ENCODE measurements at places on chromosomes 7 and 10. TPM values are rescaled to one million over a fixed set of nuclear protein-coding genes. Genes with fewer than 3 reads are reported as not detected.

The SFTPD gene
- total RNA-seq, result not detected

The ABCC2 gene
- 0.89 TPM for total RNA-seq

The UTF1 gene
- total RNA-seq, result not detected

The GTF2IRD1 gene
- 23.2 TPM for total RNA-seq

The LAMB4 gene
- 0.05 TPM for total RNA-seq

The CFAP58 gene
- 0.30 TPM for total RNA-seq

The GHRHR gene
- not detected for total RNA-seq

The BAZ1B gene
- total RNA-seq, result 48.7 TPM

The SPDYE9 gene
- not detected for total RNA-seq

The LOXL4 gene
- total RNA-seq, result 240 TPM

The GPER1 gene
- 1.6 TPM for total RNA-seq

The FAM25C gene
- not detected for total RNA-seq

The WDR86 gene
- total RNA-seq, result 8.6 TPM

The LEP gene
- total RNA-seq, result not detected

The FAM149B1 gene
- 32.4 TPM for total RNA-seq

The AGK gene
- 23.8 TPM for total RNA-seq

The GSTO2 gene
- 2.6 TPM for total RNA-seq

The PON2 gene
- total RNA-seq, result 120 TPM

The TBL2 gene
- 120 TPM for total RNA-seq

The OLAH gene
- total RNA-seq, result 0.30 TPM

The PLAC9 gene
- 2.6 TPM for total RNA-seq

The CYP3A4 gene
- total RNA-seq, result not detected

The NUTM2B gene
- under 0.01 TPM for total RNA-seq

The SLC25A13 gene
- 15.9 TPM for total RNA-seq

The UNCX gene
- not detected for total RNA-seq

The TMEM140 gene
- total RNA-seq, result 3.3 TPM

The OPN1SW gene
- total RNA-seq, result not detected

The TBC1D12 gene
- 12.4 TPM for total RNA-seq

The COL1A2 gene
- total RNA-seq, result 7,304 TPM

The GRM8 gene
- total RNA-seq, result not detected

The NYAP1 gene
- 0.83 TPM for total RNA-seq

The SEC31B gene
- total RNA-seq, result 3.2 TPM

The TMEM273 gene
- total RNA-seq, result not detected

The SLC18A3 gene
- total RNA-seq, result not detected

The ABCB1 gene
- total RNA-seq, result 0.05 TPM

The SLC13A1 gene
- total RNA-seq, result not detected

The NPSR1 gene
- total RNA-seq, result not detected

The TDRD1 gene
- not detected for total RNA-seq

The STOX1 gene
- total RNA-seq, result not detected

The CNPY1 gene
- not detected for total RNA-seq

The ATOH7 gene
- not detected for total RNA-seq

The SEMA3D gene
- 6.8 TPM for total RNA-seq

Measured in smooth muscle cell of the umbilical artery (primary cell).